Testis (tissue), 5 donors: ENCODE measurements at places on chromosomes 11 and 22.
A peak's percentile ranks its signal among the peaks of the same experiment; 100 is the strongest.

DNA sequence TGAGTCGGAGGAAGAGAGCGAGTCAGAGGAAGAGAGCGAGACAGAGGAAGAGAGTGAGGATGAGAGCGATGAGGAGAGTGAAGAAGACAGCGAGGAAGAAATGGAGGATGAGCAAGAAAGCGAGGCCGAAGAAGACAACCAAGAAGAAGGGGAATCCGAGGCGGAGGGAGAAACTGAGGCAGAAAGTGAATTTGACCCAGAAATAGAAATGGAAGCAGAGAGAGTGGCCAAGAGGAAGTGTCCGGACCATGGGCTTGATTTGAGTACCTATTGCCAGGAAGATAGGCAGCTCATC lies 780 bp downstream of the TRIM44 start:
- peak; percentile 15 for DNase-seq

GRCh38 chr11:111913031-111913861 lies 712 bp downstream of the HSPB2 start:
- no peak for DNase-seq

DNA sequence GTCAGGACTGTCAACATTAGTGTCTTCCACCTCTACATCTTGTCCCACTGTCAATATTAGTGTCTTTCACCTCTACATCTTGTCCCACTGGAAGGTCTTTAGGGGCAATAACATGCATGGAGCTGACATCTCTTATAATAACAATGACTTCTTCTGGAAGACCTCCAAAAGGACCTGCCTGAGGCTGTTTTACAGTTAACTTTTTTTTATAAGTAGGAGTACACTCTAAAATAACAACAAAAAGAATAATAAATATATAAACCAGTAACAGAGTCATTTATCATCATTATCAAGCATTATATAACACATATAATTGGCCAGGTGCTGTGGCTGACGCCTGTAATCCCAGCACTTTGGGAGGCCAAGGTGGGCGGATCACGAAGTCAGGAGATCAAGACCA lies 57.5 kb downstream of the PAK1 start:
- no peak for DNase-seq

- no peak for DNase-seq
Measured at GRCh38 chr22:19393704-19394103, 37.8 kb downstream of the HIRA start.

GRCh38 chr11:83311701-83312100 lies 25.5 kb upstream of the CCDC90B start:
- DNase-seq = no peak

DNA sequence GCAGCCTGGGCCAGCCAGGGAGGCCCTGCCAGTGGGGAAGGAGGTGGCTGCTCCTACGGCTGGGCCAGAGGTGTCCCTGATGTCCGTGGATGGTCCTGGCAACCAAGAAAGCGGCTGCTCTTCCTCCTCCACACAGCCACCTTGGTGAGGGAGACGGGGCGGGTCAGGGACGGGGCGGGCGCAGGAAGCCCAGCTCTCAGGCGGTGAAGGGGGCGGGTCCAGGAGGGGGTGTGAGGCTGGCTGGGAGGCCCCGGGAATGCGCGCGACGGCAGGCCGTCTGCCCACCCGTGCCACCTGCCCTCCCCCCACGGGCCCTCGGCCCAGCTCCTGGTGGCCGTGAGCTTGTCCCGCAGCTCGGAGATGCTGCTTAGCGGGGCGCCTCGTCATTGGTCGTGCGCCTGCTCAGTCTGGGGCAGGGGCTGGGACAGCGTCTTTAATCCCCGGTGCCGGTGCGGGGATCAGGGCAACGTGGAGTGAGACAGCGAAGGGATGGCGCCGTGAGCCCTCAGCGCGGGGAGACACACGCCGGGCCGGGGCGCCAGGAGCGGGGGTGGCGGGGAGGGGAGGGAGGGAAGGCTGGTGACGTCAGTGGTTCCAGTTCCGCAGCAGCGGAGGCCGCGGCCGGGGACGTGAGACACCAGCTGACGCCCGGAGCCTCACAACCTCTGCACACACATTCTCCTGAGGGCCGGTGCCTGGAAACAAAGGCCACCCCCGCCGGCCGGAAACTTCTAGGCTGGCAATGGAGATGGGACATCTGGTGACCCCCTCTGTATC lies 6.7 kb upstream of the BRSK2 start:
- DNase-seq = peak; percentile 91

- no peak for DNase-seq
Measured at GRCh38 chr22:26168330-26168851, 871 bp upstream of the SEZ6L start.

- no peak for DNase-seq
Measured at GRCh38 chr11:14980854-14981253, 8.7 kb upstream of the CALCA start.

- DNase-seq = peak; percentile 24
Measured at GRCh38 chr11:99739464-99740089, 718.8 kb downstream of the CNTN5 start.

- no peak for DNase-seq
Measured at GRCh38 chr11:83124636-83125424, 32.1 kb upstream of the PCF11 start.
